ENCODE measurements at places on chromosomes 12 and 14.

DNA sequence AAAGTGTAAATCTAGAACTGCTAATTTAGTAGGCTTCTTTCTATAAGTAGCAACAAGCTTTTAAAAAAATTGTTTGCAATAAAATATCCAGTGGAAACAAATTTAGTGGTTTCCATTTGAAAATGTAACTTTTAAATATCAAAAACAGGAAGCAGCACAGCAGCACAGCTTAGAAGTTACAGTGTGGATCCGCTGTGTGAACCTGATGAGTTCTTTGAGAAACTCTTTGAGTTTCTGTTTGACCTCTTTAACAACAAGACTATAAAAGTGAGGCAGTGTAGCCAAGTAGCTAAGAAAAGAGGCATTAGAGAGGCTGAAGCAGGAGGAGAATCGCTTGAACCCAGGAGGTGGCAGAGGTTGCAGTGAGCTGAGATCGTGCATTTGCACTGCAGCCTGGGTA, 178.3 kb downstream of the NAV3 start:
- DNase-seq, result no peak

- DNase-seq, result peak; percentile 6
Observed at GRCh38 chr14:69324341-69324931, 64.5 kb downstream of the GALNT16 start.

- DNase-seq, result no peak
Observed at GRCh38 chr14:51862176-51862796, 1.9 kb downstream of the GNG2 start.

GRCh38 chr14:35808076-35808637, 938 bp downstream of the RALGAPA1 start:
- no peak for DNase-seq

GRCh38 chr14:22653012-22653621, 9.0 kb upstream of the OR6J1 start:
- peak; percentile 60 for DNase-seq

DNA sequence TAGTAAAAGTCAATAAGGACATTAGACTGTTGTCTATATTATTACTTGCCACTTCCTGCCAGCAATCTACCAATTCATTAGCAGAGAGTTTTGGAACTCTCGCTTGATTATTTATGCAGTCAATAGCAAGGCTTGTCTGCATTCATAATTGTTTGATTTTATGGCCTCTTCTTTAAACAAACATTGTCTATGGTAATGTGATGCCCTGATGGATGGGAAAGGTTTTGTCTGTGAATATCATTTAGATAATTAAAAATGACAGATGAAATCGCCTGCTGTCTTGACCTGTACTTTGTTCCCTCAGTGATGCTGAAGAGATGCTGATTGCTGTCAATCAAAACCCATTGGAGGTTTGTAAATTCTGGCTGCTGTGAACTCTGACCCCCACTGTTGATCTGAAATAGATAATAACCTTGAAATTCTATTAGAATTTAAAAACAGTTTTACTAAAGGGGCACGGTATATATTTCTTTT, 455.3 kb downstream of the NPAS3 start:
- no peak for DNase-seq
